Esophagus squamous epithelium (tissue), 5 donors: ENCODE measurements at places on chromosomes 5 and 9. TPM values are rescaled to one million over a fixed set of nuclear protein-coding genes. Genes with fewer than 3 reads are reported as not detected.

The SPINK7 gene
- 321 TPM for total RNA-seq

The FOXD4L3 gene
- total RNA-seq, result not detected

The C5orf58 gene
- total RNA-seq, result not detected

The TRAF1 gene
- total RNA-seq, result 5.7 TPM

The RASGEF1C gene
- total RNA-seq, result not detected

The TARS1 gene
- total RNA-seq, result 66.6 TPM

The ZFP37 gene
- total RNA-seq, result 0.88 TPM

The TCF7 gene
- total RNA-seq, result 2.4 TPM

The GRM6 gene
- not detected for total RNA-seq

The TXNDC15 gene
- 43.9 TPM for total RNA-seq

The MCIDAS gene
- not detected for total RNA-seq

The CRHBP gene
- 1.1 TPM for total RNA-seq

The ADAMTSL1 gene
- 0.80 TPM for total RNA-seq

The IL17B gene
- total RNA-seq, result 2.1 TPM

The CARD9 gene
- total RNA-seq, result 1.1 TPM

The CLIC3 gene
- total RNA-seq, result 94.8 TPM

The DNAJA1 gene
- total RNA-seq, result 61.5 TPM

The SURF2 gene
- total RNA-seq, result 31.0 TPM
